ENCODE measurements at places on chromosomes 4 and X.

GRCh38 chr4:8310306-8310705 is 40.8 kb downstream of the HTRA3 start:
- DNase-seq = no peak

- DNase-seq = no peak
Measured at GRCh38 chrX:153410373-153410772, 899 bp upstream of the ZFP92 start.

DNA sequence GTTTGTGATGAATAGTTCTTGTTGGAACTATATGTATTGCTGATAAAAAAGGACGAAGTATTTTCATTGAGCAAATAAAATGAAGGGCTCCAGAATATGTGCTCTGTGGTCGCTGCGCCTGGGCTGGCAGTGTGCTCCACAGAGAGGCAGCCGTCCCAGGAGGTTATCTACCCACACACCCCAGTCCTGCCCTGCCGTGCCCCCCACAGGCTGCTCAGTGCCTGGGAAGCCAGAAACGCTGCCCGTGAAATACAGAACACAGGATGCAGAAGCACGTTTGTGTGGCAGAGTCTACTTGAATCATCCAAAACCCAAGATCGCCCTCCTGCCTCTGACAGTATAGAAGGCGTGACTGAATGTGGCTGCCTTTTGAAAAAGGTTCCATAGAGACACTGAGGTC is 1.4 kb downstream of the CLDN22 start:
- no peak for DNase-seq

GRCh38 chr4:119478446-119479179 is 150.0 kb downstream of the PDE5A start:
- no peak for DNase-seq

- DNase-seq = no peak
Measured at GRCh38 chrX:131704136-131704695, 160.3 kb downstream of the OR13H1 start.

DNA sequence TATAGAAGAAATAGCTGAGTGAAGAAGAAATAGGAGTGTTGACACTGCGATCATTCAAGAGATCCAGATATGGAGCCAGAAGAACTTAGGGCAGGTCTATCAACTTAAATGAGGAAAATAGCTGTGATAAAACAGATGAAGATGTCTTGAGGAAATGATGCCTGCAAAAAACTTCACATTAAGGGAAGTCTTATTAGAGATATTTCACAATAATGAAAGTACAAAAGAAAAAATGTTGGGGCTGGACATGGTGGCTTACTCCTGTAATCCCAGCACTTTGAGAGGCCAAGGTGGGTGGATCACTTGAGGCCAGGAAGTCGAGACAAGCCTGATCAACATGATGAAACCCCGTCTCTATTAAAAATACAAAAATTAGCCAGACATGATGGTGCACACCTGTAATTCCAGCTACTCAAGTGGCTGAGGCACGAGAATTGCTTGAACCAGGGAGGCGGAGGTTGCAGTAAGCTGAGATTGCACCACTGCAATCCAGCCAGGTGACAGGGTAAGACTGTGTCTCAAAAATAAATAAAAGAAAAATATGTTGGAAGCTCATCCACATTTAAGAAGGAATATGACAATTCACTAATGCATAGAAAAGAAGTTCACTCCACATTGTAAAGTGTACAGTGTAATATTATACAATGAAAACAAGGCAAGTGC is 56.3 kb downstream of the PKD2 start:
- no peak for DNase-seq

DNA sequence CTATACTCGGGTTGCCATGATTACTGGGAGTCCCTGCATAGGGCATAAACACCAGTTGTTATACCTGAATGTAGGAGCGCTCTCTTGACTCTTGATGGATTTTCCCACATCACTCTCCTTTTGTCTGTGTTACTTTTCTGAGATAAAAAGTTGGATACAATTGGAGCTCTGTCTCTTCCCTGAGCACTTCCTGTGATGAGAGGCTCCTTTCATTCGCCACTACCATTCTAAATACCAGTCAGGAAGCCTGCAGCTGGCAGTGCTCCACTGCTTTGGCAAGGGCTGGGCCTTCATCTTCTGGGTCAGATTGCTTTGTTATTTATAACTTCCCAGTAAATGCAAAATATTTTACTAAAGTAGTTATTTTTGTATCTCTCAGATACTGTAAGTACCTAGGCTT is 13.9 kb downstream of the TCEANC start:
- no peak for DNase-seq

GRCh38 chr4:102764901-102765300 is 4.1 kb upstream of the MANBA start:
- no peak for DNase-seq

DNA sequence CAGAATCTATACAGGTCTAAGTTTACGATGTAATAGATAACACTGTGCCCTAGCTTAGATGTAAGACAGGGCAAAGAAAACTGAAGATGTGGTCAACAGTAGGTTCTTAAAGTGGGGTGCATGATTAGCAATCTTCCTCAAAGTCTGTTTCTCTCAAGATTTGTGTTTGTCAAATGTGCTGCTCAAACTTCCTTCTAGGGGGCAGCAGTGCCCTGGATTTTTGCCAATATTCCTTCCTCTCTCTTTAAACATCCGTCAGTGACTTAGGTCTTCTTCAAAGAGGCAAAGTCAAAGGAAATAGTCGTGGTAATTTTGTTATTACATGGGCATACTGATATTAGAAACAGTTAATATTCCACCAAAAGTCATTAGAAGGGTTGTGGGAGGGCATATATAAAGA is 4.2 kb upstream of the PDHA2 start:
- no peak for DNase-seq

DNA sequence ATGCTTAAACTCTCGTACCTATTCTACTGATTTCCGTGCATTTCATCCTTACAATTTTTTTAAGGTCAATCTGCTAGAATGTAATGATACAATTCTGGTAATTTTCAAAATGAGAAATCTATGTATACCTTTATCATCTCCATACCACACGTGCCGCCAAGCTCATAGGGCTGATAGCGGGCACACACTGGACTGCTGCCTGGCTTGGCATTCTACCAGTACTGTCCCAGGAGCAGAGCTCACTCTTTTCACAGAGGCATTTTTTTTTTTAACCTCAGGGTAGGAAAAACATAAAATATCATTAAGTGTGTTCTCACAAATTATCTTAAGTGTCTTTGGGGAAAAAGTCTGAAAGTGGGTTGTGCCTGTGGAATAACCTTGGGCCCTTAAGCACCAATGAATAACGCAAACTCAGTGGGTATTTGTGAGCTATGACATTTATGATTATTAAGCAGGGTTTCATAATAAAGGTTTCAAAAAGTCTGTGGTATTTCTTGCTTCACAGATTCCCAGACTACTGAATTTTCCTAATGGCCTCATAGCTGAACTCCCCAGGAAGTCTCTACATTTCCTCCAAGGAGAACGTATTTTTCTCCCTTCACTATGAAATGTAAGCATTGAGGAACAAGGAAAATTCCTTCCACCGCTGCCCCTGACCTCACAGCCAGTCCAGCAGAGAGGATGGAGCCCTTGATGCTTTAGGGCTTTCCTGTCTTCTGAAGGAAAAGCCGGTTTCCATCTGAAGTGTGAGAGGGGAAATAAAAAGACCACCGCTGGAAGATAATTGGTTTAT is 125.2 kb downstream of the ELOVL6 start:
- no peak for DNase-seq

DNA sequence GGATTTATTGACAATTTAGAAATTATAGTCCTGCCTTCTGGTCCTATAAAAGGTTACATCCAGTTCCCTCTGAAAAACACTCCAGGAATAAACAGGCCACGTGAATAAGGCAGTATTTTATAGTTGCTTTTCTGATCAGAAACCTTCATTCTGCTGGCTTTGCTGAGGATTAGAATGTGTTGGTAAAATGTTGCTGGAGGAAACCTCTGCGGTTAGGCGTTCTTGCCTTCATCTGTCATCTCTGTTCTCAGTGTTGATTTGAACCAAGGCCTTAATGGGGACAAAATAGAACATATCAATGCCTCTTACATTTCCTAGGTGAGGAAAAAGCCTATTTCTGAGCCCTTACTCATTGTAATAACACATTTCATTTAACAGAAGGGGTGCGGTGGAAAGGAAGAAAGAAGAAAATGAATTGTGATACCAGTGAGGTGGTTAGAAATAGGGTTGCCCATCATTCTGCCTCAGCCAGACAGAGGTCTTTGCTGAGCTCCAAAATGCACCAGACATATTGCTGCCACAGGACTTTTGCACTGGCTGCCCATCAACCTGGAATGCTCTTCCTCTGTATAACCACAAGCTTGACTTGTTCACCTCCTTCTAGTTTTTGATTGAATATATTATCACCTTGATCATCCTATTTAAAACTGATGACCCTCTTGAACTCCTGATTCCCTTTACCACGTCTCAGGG is 18.0 kb upstream of the SPARCL1 start:
- no peak for DNase-seq

All from activated CD8-positive, alpha-beta T cell treated with anti-CD3 and anti-CD28 coated beads, Interleukin-2, amount 10 ng/mL, durations not matched to agents 7 days and 5 days (primary cell).